ENCODE measurements at places on chromosomes 6 and 20.

DNA sequence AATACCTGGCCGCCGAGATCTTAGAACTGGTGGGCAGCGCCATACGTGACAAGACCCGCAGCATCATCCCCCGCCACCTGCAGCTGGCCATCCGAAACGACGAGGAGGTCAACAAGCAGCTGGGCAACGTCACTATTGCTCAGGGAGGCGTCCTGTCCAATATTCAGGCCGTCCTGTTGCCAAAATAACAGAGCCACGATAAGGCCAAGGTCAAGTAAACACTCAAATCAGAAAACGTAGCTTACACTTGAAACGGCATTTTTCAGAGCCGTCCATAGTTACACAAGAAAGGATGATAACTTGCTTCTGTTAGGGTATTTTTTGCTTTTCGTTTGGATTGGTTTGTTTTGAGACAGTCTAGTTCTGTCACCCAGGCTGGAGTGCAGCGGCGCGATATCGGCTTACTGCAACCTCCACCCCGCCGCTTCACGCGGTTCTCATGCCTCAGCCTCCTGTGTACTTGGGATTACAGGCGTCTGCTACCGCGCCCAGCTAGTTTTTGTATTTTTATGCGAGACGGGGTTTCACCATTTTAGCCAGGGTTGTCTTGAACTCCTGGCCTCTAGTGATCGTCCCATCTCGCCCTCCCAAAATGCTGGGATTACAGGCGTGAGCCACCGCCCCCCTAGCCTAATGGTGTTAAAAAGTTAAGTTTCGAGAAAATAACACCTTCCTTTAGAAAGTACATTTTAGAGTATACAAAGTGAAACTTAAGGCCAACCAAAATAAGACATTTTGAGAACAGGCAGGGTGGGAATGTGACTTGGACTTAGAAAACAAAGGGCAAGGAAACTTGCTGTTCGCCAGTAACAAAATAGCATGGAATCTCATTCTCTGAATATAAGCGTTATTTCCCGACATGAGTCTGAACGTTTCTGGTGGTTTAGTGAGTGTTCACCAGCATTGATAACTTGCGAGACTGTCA, 42.8 kb upstream of the HFE start:
- DNase-seq: peak; percentile 51

- DNase-seq: no peak
Measured at GRCh38 chr6:122524056-122524455, 52.4 kb upstream of the SERINC1 start.

DNA sequence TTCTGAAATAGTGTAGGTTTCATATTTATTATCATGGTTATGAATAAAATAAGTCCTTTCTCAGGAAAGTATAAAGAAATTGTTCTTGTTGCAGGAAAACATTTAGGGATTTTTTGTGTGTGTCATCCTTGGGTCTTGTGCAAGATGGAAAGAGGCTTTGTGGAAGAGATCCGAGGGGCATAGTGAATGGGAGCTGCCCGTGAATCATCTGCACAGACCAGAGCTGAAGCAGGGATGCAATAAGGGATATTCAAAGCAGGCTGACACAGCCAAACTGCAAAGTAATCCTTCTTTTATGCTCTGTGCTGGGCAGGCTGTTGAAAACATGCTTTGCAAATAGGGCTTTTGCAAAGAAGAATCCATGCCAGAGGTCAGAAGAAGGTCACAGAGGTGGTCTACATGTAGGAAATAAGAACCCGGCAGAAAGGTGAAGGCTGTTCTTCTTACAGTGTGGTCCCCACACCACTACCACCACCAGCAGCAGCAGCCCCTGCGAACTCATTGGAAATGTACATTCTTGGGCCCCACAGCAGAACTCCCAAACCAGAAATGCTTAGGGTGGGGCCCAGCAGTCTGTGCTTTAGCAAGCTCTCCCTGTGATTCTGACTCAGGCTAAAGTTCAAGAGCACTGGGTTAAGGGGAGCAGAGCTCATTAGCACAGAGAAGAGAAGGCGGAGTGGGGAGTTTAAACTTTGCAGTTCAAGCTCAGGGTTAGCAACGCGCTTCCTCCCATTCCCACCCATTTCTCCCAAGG, 237.6 kb downstream of the QKI start:
- DNase-seq: no peak

DNA sequence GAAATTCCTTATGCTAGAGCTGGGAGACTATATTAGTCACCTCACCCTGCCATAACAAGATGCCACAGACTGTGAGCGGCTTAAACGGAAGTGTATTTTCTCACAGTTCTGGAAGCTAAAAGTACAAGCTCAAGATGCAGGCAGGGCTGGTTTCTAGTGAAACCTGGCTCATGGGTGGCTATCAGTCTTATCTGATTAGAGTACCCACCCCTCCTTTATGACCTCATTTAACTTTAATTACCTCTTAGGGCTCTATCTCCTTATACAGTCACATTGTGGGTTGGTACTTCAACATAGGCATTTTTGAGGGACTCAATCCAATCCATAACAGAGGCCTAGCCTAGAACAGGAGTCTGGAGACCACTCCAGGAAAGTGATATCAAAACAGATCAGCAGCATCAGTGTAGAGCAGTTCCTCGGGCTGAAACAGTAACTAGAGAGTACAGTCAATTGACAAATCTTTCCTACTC, 2.3 kb upstream of the SNRNP48 start:
- DNase-seq: peak; percentile 59

GRCh38 chr6:3310051-3310448, 51.3 kb downstream of the PSMG4 start:
- no peak for DNase-seq

DNA sequence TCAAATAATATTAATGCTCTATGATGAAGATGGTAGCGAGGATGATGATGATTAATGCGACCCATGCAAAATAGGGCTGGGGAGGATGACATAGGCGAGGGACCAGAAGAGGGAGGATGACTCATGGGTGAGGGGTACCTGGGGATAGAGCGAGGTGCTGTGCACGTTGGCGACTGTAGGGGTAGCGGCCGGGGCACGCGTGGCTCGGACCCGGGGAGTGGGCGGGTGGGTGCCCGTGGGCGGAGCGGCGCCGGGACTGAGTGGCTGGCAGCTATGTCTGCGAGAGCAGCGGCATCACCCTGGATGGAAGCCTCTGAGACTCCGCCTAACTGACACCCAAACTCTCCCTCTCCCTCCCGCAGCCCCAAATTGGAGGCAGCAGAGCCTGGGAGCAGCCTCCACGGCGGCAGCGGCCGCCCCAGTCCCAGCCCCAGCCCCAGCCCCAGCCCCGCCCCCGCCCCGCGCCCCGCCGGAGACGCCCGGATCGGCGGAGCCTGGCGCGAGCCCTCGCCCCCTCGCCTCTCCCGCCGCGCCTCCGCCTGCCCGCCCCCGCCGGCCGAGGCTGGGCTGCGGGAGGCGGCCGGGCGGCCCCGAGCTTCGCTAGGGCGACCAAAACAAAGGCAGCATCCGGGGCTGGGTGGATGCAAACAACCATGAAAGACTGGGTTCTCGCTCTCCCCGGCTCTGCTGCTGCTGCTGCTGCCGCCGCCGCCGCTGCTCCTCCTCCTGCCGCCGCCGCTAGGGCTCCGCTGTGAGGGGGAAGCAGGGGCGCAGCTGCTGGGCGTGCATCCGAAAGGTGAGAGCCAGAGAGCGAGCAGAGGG, at the start of gene RIMS1:
Gene RIMS1, plus strand, starts transcription at position 367 of the 822 bp plus-strand sequence. CDS start 474 bp downstream, outside the sequence.
- no peak for DNase-seq

GRCh38 chr20:15491575-15491974, 1081.7 kb downstream of the KIF16B start:
- DNase-seq: no peak

GRCh38 chr6:125516644-125517043, 214.9 kb upstream of the HDDC2 start:
- no peak for DNase-seq

- no peak for DNase-seq
Measured at GRCh38 chr20:20489054-20489453, 121.2 kb downstream of the INSM1 start.

GRCh38 chr20:44835116-44835515, 24.8 kb upstream of the RIMS4 start:
- DNase-seq: no peak

GRCh38 chr6:107345393-107345792, 114.0 kb downstream of the PDSS2 start:
- DNase-seq: no peak

- no peak for DNase-seq
Measured at GRCh38 chr6:42727087-42727611, 4.8 kb upstream of the PRPH2 start.

DNA sequence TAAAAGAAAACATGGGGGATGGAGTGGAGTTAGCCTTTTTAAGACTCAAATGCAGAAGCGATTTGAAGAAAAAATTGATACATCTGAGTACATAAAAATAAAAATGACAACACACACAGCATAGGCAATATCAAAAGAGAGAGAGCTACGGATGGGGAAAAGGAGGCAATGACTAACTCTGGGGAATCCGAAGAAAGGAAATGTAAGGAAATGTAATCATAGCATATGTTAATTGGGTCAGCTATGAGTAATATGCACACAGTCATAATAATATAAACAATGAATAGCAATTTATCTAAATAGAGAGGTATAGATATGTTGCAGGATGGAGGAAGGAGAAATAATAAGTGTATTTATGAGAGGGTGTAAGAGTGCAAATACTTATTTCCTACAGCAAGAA, 83.4 kb downstream of the NOL4L start:
- no peak for DNase-seq

- no peak for DNase-seq
Measured at GRCh38 chr6:16476861-16477260, 238.5 kb downstream of the GMPR start.

- no peak for DNase-seq
Measured at GRCh38 chr20:37932074-37932473, 29.1 kb downstream of the VSTM2L start.

DNA sequence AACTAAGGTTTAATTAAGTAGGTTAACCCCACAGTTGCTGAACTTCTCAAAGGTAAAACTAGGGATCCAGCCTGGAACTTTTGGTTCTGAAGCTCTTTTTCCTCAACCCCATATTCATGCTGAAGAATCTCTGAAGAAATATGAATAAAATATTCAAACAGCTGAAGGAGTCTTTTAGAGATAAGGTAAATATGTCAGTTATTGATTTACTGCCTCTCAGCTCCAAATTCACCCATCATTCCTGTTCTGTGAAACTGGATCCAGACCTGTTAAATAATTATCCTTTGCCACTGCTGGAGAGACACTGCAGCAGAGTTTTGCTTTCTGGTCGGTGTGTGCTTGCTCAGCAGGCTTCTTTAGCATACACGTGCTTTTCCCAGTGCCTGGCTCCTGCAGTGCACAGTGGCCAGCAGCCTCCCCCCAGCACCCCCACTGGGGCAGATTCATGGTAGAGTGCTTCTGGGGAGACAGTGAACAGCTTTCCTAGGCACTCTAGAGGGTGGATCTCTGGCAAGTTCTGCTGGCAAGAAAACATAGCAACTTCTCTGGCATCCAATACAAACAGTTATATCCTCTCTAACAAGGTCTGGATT, 62.0 kb upstream of the BCLAF1 start:
- DNase-seq: no peak

DNA sequence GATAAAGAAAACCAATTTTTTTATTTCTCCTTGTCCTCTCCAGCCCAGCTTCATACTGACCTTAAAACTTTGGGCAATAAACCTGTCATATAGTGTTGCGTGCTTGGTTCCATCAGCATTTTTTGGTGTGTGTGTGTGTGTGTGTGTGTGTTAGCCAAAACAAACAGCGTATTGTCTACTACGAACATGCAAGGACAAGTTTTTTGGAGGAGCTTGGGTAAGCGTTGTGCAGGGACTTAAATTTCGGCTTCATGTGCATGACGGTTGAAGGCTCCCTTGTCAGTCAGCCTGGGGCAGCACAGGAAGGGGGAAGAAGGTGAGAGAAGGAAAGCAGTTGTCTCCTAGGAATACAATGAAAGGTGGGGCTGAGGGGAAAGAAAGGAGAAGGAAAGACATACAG, 62.0 kb upstream of the PAX1 start:
- no peak for DNase-seq

DNA sequence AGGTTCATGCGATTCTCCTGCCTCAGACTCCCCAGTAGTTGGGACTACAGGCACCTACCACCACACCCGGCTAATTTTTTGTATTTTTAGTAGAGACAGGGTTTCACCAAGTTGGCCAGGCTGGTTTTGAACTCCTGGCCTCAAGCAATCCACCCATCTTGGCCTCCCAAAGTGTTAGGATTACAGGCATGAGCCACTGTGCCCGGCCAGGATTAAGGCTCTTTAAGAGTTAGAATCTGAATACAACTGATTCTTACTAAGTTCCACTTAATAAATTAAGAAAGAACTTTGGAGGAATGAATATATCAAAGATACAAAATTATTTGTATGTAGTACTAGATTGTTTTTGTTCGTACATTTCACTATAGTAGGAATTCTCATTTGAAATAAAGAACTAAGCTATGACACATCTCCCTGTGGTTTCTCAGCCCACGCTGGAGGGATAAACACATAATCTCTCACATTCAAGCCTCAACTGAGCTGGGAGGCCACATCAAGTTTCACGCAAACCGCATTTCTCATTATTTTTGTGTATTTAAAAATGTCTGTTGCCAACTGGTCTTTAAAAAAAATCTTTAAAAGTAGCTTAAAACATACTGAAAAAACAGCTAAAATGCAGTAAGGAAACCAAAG, 34.2 kb downstream of the DTNBP1 start:
- no peak for DNase-seq

GRCh38 chr6:45757443-45758130, 258.1 kb downstream of the CLIC5 start:
- DNase-seq: no peak

- DNase-seq: no peak
Measured at GRCh38 chr20:8663424-8663823, 405.5 kb upstream of the PLCB4 start.

GRCh38 chr6:71510057-71510713, 221.6 kb downstream of the OGFRL1 start:
- peak; percentile 27 for DNase-seq

GRCh38 chr6:142946181-142946923, 1.4 kb upstream of the HIVEP2 start:
- peak; percentile 97 for DNase-seq

GRCh38 chr6:131041814-131042213, 21.2 kb downstream of the EPB41L2 start:
- DNase-seq: no peak

GRCh38 chr6:16149305-16149704, 20.4 kb downstream of the MYLIP start:
- no peak for DNase-seq

DNA sequence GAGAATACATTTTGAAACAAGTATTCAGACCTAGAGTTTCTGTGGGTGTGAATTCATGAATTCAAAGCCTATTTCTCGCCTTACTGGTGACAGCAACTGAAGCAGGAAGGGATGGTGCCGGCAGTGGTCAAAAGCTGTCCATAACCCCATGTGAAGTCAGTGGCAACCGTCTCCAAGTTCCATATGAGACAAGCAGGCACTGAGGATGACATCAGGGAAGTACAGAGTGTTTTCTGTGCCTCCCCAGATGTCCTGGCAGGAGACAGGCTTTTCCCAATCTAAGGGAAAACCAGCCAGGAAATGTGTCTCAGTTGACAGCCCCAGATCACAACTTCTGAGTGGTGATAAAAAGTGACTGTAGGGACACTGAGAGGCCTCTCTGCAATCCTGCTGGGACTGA, 66.6 kb downstream of the HIVEP2 start:
- no peak for DNase-seq
